Heart left ventricle (tissue), 16 donors: ENCODE measurements at places on chromosomes 2 and 18. TPM values are rescaled to one million over a fixed set of nuclear protein-coding genes. Genes with fewer than 3 reads are reported as not detected.
A peak's percentile ranks its signal among the peaks of the same experiment; 100 is the strongest.

Gene AKAIN1
- not detected for total RNA-seq

Gene DES
- 28,674 TPM for total RNA-seq

Gene COLEC12
- total RNA-seq: 7.9 TPM

Gene B3GNT7
- 1.2 TPM for total RNA-seq

Gene EMILIN1
- 14.4 TPM for total RNA-seq

Gene ZNF396
- total RNA-seq: 0.52 TPM

Gene NEDD4L
- total RNA-seq: 59.8 TPM

- no peaks in the 10 kb centered on the region for H3K4me1 ChIP-seq
- DNase-seq: no peak
- H3K27ac ChIP-seq: no peak overlapping the region
- no peak overlapping the region for H3K4me3 ChIP-seq
Measured at GRCh38 chr2:23532391-23533337, 147.7 kb downstream of the KLHL29 start.

GRCh38 chr2:38416296-38417036 is 39.4 kb upstream of the ATL2 start:
- no peaks in the 10 kb centered on the region for H3K27me3 ChIP-seq
- no peak overlapping the region for H3K27ac ChIP-seq
- no peaks in the 10 kb centered on the region for H3K4me1 ChIP-seq
- H3K4me3 ChIP-seq: no peak overlapping the region
- H3K36me3 ChIP-seq: no peaks in the 10 kb centered on the region

DNA sequence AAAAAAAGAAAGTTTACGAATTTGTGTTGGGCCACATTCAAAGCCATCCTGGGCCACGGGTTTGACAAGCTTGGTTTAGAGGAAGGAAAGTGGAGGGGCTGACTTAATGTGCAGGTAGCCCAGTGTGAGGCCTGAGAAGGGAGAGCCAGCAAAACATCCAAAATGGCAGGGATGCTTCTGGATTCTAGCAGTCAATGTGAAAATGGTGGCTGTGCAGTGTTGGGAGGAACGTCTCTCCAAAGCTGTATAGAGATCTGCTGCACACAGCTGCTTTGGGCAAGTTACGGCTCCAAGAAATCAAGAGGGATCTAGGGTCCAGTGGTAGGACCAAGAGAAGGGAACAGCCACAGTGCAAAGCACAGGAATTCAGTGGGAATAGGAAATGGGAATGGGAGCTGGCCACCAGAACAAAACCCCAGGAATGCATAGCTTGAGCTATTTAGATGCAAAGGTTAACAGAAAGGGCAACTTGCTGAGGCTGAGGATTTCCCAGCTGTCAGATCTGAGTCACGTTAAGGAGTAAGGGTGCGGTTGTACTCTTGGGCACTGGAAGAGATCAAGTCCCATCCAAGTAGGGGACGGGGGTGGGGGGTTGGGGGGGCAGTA is 70.6 kb downstream of the B3GNT2 start:
- H3K27ac ChIP-seq: no peak overlapping the region
- no peaks in the 10 kb centered on the region for H3K36me3 ChIP-seq
- H3K4me3 ChIP-seq: no peak overlapping the region
- no peaks in the 10 kb centered on the region for H3K4me1 ChIP-seq

DNA sequence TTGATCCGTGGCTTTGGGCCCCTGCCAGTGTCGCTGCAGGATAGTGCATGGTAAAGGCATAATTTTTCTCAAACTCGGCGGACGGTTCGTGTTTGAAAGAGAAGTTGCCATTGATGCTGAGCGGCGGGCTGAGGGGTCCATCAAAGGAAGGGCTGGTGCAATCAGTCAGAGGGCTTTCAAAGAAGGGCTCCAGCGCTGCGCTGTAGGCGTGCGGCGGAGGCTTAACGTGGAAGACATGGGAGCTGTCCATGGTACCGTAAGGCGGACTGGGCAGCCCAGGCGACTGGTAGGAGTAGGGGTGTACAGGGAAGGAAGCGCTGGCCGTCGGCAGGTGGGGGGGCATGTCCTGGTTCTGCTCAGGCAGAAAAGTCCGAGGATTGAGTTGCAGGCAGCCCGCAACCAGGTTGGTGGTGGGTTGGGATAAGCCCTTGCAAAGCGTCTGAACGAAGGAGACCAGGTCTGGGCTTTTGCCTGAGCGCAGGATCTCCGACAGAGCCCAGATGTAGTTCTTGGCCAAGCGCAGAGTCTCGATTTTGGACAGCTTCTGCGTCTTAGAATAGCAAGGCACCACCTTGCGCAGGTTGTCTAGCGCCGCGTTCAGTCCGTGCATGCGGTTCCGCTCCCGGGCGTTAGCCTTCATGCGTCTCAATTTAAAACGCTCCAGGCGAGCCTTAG is 2.3 kb downstream of the NEUROD1 start:
- H3K27me3 ChIP-seq: peaks cover 60% of the 10 kb centered on the region
- DNase-seq: peak; percentile 68
- no peak overlapping the region for H3K27ac ChIP-seq
- no peak overlapping the region for H3K4me3 ChIP-seq

DNA sequence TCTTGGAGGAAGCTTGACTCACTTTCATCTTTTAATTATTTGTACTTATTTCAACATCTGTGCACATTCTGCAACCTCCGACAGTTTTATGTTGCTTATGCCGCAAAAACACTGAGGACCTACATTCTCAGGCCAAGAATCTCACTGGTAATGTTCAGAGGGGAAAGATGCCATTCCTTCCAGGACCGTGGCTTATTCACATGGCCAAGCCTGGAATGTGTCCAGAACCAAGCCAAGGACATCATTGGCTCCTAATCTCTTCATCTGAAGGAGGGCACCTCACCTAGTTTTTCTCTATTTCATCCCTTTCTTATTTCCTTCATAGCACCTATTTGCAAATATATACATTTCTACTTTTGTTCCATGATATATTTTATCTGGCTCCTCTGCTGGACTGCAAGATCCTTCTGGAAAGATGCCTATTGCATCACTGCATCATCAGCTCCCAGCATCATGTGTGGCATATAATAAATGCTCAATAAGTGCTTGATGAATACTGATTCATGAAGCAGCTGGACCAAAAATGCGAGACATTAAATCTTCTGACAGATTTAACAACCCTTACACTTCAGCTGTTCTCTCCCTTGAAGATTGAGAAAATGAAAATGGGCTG is 377.1 kb downstream of the TNS1 start:
- H3K36me3 ChIP-seq: no peaks in the 10 kb centered on the region
- no peak for DNase-seq
- no peak overlapping the region for H3K4me3 ChIP-seq
- peaks cover 60% of the 10 kb centered on the region for H3K4me1 ChIP-seq
- H3K27ac ChIP-seq: peak overlapping the region; percentile 61

- H3K4me3 ChIP-seq: no peak overlapping the region
- no peak overlapping the region for H3K27ac ChIP-seq
- no peaks in the 10 kb centered on the region for H3K27me3 ChIP-seq
- DNase-seq: no peak
Measured at GRCh38 chr2:33326100-33326499, 150.3 kb upstream of the RASGRP3 start.

DNA sequence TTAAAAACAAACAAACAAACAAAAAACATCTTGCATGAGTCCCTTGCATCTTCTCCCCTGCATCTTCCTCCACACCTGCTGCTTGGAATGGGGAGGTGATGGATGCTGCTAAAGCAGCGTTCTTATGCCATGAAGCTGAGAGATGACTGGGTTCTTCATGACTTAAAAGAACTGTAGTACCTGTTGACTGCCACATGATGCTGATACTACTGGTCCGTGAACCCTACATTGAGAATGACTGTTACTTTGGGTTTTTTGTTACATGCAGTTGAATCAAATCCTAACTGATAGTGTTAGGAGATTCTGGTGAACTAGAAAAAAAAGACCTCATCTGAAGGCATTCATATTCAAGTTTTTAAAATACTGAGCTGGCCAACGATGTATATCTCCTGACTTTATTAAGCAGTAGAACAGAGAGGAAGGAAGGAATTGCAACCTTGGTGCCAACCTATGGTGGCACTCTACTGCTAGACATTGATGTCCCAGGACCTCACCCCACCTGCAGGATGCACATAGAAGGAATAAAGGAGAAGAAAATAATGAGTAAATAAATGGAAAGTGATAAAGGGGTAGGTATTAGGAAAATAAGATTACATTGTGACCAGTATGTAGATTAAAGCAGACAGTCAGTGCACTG is 63.2 kb upstream of the SPAG16 start:
- no peaks in the 10 kb centered on the region for H3K36me3 ChIP-seq
- no peak overlapping the region for H3K27ac ChIP-seq
- no peaks in the 10 kb centered on the region for H3K27me3 ChIP-seq
- H3K4me3 ChIP-seq: no peak overlapping the region
- DNase-seq: no peak
- H3K4me1 ChIP-seq: no peaks in the 10 kb centered on the region

GRCh38 chr2:14941151-14941631 is 308.7 kb downstream of the LRATD1 start:
- no peaks in the 10 kb centered on the region for H3K4me1 ChIP-seq
- H3K27me3 ChIP-seq: no peaks in the 10 kb centered on the region
- DNase-seq: peak; percentile 33
- no peak overlapping the region for H3K4me3 ChIP-seq

- H3K27me3 ChIP-seq: no peaks in the 10 kb centered on the region
- no peaks in the 10 kb centered on the region for H3K36me3 ChIP-seq
- no peak overlapping the region for H3K4me3 ChIP-seq
- H3K27ac ChIP-seq: no peak overlapping the region
- H3K4me1 ChIP-seq: no peaks in the 10 kb centered on the region
Measured at GRCh38 chr2:35347561-35347960, 1008.0 kb upstream of the CRIM1 start.
